ENCODE measurements at places on chromosomes 11 and 22.

- DNase-seq: no peak
These were observed 30.2 kb downstream of the LRP5 start for GRCh38 chr11:68342459-68343158.

- DNase-seq: no peak
These were observed 56.1 kb upstream of the GLYATL1B start for GRCh38 chr11:59030037-59030436.

GRCh38 chr11:16000065-16000464, 356.3 kb downstream of the SOX6 start:
- no peak for DNase-seq

DNA sequence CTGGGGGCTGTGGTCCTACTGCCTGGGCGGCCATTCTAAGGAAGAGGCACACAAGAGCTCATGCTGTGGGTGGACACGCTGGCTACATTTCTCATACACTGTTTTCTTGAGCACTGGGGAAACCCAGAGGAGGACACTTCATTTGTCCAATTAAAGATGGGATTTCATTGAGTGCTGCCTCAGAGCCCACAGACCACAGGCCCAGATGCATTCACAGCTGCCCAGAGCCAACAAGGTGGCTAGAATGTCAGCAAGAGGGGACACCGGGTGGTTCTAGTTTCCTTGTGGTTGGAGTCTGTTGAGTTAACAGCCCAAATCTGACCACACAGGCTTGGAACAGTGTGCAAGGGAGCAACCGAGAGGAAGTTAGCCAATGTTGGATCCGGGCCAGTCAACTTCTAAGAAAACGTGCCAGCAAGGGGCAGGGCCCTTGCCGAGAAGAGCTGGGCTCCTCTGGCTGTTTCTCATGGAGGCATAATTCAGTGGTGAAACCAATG, 35.0 kb upstream of the SORL1 start:
- peak; percentile 9 for DNase-seq

GRCh38 chr11:69343401-69344321, 49.7 kb downstream of the MYEOV start:
- DNase-seq: no peak
